H7 (cell line): ENCODE measurements at places on chromosomes 12 and 14. TPM values are rescaled to one million over a fixed set of nuclear protein-coding genes. Genes with fewer than 3 reads are reported as not detected.

DNA sequence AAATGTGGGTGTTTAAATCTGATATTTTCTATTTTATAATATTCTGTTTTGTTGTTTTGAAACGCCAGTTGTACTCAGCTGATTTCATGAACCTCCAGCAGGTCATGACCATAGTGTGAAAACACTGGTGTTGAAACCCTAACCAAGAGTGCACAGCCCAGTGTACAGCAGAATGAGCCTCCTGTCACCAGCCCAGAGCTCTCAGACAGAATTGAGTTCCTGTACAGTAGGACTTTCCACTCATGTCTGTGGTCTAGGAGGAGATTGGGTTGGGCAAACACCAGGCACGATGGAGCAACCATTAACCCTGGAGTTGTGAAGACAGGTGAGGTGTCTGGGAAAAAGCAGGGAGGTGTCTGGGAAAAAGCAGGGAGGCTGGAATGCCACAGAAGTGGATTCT, 908.8 kb downstream of the VRK1 start:
- DNase-seq = no peak

DNA sequence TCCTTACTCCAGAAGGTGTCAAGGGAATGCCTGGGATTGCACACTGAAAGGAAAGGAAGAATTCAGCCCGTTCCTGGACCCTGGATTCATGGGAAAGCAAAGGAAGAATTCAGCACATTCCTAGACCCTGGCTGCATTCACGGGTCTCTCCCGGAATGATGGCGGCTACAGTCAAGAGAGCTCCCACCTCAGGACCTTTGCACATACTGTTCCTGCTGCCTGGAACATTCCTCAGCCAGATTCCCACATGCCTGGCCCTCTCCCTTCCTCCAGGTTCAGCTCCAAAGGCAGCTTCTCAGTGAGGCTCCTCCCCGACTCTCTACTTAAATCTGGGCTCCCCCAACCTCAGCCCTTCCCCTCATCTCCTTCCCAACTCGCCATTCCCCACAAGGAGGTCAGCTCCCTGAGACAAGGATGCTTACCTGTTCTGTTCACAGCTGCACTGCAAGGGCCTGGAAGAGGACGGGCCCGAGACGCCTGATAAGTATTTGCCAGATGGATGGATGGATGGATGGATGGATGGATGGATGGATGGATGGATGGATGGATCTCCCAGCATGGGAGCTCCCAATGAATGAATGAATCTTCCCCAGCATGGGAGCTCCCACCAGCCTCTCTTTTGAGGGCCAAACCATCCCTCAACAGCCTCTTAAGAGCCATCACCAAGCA, 77.4 kb downstream of the NCOR2 start:
- no peak for DNase-seq

DNA sequence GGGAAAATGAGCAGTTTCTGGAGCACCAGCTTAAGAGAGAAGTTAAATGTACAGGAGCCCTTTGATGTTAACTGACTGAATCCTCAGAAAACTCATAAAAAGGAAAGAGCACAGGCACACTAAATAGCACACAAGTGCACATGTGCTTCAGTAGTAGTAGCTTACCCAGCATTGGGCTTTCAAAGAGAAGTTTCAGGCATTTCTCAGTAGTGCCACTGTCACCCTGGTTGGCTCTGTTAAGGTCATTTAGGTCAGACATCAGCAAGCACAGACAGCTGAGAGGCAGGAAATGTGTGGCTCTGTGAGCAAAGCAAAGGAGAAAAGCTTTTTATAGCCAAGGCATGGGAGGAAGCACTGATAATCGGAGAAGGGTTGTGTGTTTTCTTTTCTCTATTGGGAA, 96.3 kb upstream of the HIF1A start:
- no peak for DNase-seq

- DNase-seq = no peak
Measured at GRCh38 chr14:51576117-51576430, 75.6 kb upstream of the FRMD6 start.

DNA sequence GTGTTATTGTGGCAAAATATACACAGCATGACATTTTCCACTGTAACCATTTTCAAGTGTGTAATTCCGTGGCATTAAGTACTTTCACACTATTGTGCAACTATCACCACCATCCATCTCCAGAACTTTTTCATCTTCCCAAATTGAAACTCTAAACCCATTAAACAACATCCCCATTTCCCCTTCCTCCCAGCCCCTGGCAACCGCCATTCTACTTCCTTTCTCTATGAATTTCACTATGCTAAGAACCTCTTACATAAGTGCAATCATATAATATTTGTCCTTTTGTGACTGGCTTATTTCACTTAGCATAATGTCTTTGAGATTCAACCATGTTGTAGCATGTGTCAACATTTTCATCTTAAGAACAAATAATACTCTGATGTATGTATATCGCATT, 67.8 kb upstream of the PYGL start:
- DNase-seq = no peak

- no peak for DNase-seq
Measured at GRCh38 chr12:2979806-2980205, 20.6 kb downstream of the TEAD4 start.

NTS gene
- 219 and 319 TPM in 2 replicates for total RNA-seq

DNA sequence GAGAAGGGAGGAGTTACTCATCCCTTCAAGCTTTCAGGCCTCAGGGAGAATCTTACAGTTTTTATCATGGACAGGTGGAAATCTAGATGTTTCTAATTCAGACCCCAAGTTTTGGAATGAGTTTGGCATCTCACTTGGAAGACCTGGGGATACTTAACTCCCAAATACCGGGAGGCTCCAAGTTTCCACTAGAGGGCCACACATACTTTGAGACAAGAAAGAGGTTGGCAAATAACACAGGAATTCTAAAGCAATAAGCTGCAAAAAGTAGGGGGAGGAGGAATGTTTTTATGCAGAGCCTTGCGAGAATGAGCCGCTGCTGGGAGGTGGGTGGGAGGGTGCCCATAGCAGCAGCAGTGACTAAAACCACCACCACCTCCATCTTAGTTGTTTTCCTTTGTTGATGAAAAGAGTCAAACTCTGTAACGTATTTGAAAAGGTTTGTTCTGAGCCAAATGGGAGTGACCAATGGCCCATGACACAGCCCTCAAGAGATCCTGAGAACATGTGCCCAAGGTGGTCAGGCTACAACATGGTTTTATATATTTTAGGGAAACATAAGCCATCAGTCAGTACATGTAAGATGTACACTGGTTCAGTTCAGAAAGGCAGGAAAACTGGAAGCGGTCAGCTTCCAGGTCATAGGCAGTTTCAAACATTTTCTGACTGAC, 34.2 kb upstream of the RNASE1 start:
- peak; percentile 83 for DNase-seq

ENTPD5 gene
- 4.5 and 6.8 TPM in 2 replicates for total RNA-seq

DNA sequence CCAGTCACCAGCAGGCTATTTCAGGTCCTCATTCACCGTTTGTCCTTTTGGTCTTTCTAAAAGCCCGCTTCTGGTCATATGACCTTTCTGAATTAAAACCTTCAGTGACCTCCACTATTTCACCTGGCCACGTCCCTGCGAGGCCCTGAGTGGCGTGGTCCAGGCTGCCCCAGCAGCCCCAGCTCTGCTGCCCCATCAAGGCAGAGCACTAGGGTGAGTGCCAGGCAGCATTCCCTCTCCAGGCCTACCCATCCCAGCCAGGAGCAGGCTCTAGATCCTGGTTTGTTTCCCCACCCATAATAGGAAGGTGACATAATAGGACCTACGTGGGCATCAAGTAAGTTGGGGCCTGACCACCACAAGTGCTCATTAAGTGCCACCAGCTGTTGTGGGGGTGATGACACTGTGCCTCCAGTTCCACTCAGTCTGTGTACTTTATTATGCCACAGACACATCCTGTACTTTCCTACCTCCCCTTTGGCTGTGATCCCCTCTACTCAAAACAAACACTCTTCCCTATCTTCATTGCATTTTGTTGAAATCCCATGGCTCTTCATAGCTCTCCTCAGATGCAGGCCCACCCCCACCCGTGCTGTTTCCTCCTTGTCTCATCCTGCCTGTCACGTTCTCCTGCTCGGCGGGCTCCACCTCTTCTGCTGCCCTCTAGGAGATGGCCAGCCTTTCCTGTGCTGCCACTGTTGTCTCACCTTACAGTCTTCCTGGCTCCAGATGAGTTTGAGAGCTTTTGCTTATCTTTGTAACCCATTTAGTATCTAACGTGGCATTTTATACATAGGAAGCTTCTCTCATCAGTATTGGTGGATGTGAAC, 21.4 kb downstream of the CKB start:
- peak; percentile 19 for DNase-seq

SLC6A13 gene
- not detected in 2 replicates for total RNA-seq

RNASE3 gene
- total RNA-seq = not detected in 2 replicates

DNA sequence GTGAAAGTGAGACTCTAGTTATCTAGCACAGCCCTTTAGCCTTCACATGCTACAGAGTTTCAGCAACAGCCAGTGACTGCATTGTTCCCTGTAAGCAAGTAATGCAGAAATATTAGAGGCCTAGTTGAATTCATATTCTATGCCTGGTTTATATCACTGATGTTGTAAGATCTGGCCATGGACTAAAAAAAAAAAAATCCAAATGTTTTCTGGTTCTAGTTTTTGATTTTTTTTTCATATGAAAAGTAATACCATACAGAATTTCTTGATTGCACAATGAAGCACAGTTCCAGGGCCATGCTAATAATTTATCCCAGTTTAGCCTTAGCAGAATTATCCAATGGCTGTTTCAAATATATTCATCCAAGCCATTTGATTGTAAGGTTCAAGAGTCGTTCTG, 341.5 kb upstream of the DDHD1 start:
- no peak for DNase-seq

- DNase-seq = no peak
Measured at GRCh38 chr14:65731933-65732506, 319.5 kb downstream of the FUT8 start.
